ENCODE measurements at places on chromosomes 7 and 10.

- no peak for DNase-seq
Observed at GRCh38 chr7:48832303-48832845, 92.0 kb upstream of the CDC14C start.

- no peak for DNase-seq
Observed at GRCh38 chr10:48690791-48691660, 6.4 kb downstream of the WDFY4 start.

GRCh38 chr7:131431289-131431688 is 103.6 kb downstream of the MKLN1 start:
- no peak for DNase-seq

DNA sequence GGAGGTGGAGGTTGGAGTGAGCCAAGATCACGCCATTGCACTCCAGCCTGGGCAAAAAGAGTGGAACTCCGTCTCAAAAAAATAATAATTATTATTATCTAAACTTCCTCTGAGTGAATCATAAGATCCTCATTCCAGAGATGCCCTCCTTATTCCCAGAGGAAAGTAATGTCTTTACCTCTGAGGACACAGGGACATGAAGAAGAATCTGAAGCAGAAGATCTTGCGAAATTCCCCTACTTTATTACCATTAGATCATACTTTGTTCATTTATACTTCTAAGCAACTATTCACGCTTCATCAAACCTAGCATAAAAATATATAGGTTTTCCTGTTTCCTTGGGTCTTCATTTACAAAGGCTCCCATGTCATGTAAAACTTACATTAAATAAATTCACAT is 143.1 kb downstream of the ETV1 start:
- no peak for DNase-seq

DNA sequence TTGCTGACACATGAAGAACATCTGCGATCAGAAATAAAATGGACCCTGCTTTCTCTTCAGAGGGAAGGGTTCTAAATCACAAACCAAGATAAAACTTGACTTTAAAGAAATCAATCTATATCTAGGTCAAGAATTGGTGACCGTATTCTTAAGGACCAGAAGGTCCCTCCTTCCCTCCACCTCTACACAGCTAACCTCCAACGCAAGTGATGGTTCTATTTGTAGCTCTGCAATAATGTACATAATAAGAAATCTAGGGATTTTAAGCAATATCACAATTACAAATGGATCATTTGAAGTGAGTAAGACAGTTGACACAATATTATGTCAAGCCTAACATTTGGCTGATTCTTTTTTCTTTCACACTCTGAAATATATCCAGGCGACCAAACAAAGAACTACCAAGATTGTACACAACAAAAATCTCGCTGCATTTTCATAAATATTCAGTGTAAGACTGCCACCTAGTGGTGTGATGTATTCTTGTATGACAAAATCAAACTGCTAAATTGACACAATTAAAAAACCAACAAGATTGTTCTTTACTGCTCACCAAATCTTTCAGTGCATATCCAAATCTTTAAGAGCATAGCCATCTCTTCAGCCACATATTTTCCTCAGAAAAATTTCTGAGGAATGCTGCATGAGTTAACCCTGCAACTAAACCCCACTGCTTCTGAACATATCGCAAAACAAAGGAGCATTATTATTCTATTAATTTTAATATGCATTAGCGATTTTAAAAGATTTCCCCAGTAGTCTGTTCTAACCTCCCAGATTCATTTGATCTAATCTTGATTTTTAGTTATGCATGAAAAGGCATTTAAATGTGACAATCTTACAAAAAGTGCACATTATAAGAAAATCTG is 44.5 kb downstream of the ICA1 start:
- peak; percentile 90 for DNase-seq

DNA sequence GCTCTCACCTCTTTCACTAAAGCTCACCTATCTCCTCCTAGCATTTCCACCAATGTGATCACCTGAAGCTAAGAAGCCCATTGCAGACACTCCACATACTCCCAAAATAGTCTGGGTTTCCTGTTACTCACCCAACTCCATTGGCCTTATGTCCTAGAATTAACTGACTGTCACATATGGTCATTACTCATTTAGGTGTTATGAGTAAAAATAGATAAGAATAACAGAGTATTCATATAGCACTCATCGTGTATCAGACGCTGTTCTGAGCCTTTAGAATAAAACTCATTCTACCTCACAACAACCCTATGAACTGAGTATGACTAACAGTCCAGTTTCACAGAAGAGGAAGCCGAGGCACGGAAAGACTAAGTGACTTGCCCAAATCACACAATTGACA is 174.2 kb upstream of the NPVF start:
- no peak for DNase-seq
